Activated T-helper 17 cell treated with anti-CD3 and anti-CD28 coated beads, Interleukin-2, amount 50 U/mL, for 72 hours (primary cell): ENCODE measurements at places on chromosomes 2 and 18.

DNA sequence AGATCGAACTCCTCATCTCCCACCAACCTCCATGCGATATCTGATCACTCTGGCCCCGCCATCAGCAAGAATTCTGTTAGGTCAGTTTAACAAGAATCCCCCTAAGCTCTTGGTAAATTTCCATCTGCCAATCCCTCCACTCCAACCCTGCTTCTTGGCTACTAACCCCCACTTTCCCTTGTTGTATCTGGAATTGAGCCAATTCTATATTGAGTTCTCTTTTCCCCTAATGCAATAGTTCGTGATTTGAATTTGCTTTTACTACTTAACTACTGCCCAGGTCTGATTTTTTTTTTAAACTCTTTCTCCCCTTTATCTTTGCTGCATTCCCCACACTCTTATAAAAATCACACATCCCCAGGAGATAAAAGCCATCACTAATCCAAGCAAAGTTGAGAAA is 159.3 kb upstream of the STK17B start:
- ATAC-seq, result no peak

- no peak for ATAC-seq
Measured at GRCh38 chr2:132797556-132797955, 127.6 kb upstream of the LYPD1 start.

DNA sequence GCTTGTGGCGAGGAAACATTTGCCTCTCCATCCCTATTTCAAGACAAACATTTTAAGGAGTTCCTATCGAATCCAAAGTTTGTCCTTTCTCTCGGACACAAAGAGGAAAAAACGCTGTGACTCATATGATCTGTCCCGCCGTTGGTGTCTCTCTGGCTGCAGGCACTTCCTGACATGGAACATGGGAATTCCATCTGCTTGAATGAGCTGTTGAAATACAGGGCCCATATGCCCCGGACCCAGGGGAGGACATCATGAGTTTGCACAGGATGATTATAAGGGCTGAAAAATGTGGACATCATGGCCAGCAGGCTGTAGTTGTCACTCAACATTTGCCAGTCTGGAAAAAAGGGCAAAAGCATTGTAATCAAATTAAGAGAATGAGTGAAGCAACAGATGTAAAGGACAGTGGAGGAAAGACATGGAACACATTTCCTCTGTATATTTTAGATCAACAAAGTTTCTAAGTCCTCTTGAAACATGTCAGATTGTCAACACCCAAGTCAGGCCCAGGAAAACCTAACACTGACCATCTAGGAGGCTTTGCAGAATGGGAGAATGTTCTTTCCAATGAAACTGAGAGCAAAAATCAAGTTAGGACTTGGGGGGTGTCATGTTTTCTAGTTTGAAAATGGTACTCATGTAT is 103.2 kb upstream of the SMIM21 start:
- ATAC-seq, result no peak

GRCh38 chr2:72350852-72351251 is 203.2 kb upstream of the CYP26B1 start:
- ATAC-seq, result no peak

DNA sequence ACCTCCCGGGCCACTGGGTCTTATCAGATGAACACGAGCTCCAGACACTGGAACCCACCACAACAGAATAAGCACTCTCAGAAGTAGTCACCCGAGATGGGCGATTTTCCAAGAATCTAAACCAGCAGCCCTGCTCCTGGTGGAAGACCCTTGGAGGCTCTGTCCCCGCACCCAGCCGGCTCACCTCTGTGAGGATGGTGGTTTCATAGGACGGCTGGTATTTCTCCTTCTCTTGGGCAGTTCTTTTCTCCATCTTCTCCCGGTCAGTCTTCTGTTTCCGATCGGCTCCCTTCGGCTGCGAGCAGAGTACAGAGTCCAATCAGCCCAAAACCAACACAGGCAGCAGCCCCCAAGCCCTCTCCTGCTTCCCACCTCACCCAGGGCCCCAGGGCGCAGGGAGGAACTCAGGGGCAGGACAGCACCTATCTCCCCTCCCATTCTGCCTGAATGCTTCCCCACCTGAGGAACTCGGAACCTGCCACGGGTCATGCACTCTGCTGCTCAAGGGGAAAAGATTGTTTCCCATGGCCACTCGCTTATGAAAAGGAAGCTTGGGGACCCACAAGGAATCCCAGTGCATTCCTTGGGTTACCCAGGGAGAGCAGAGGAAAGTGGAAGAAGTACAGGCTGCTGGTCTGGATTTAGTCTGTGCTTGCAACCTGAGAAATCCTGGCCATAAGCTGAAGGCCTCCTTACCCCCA is 42.7 kb downstream of the TFCP2L1 start:
- no peak for ATAC-seq

- ATAC-seq, result no peak
Measured at GRCh38 chr2:237540823-237541222, 25.6 kb upstream of the PRLH start.

DNA sequence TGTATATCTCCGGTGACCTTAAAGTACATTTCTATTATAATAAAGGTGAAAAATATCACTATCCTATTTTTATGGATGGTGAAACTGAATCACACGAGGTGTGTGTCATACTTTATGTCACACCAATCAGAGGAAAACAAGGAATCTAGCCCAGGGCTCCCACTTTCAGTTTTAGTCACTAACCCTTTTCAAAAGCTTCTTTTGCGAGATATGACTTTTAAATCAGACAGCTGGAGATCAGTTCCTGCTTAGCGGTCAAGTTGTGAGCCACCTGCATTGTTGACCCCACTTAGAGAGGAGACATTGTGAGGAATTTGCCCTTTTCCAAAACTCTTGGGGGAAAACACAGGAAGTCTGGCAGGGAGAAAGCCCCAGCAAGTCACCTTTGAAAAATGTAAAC is 70.5 kb downstream of the CPS1 start:
- ATAC-seq, result no peak

DNA sequence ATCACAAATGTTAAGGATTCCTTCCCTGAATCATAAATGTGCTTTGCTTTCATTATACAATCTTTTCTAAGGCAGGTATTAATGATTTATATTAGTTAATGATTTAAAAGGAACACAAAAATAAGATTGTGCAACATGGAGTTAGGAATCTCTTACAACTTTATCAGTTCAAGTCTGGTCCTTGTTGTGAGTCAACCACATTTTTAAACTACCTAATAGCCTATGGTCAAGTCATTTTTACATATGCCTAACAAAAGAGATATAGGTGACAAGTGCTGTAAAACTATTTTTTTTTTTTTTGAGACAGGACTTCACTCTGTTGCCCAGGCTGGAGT is 8.2 kb upstream of the INPP1 start:
- ATAC-seq, result no peak

DNA sequence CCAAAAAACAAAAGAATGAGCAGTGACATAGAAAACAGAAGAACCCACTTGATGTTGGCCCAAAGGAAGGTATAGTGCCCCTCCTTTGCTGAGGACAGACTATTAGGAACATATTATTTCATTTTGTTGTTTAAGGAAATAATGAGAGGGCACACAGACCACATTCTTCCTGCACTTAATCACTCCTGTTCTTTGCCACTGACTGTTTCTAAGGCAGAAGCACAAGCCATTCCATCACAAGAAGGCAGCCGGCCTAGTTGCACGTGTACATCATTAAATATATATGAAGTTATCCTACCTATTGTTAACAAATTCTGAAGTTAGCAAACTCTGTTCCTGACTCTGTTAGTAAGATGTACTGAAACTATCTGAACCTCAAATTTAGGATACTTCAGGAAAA is 110.0 kb downstream of the LNPK start:
- no peak for ATAC-seq

GRCh38 chr2:230974096-230974913 is 21.6 kb upstream of the SPATA3 start:
- peak; percentile 93 for ATAC-seq

DNA sequence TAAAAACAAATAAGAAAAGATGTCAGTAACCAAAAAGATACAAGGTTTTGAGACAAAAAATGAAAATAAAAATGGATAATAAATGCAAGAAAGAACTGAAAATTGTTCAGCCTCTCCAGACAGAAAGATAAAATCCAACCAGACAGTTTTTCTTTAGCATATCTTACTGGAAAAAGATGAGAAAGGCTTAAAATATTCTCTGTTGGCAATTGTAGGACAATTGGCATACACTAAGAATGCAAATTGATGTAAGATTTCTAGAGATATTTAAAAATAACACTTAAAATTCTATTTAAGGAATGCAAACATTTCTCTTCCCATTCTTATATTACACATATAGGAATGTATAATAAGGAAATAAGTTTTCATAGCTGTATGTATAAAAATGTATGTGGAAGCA is 590.6 kb downstream of the DSC3 start:
- ATAC-seq, result no peak

DNA sequence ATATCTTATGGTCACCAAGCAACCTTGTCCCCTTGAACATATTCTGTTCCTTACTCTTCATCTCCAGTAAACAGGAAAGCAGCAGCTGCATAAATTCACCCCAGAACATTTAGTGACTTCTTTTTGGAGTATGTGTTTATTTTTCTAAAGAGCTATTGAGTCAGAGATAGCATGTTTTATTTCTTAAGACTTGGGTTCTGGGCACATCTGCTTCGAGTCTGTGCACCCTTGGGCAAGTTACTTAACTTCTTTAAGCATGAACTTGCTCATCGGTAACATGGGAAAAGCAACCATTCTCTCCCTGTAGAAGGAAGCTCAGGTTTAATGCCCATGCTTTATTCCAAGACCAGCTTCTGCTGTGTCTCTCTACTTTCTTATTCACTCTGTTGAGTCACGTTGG is 309.3 kb upstream of the MEX3C start:
- no peak for ATAC-seq

DNA sequence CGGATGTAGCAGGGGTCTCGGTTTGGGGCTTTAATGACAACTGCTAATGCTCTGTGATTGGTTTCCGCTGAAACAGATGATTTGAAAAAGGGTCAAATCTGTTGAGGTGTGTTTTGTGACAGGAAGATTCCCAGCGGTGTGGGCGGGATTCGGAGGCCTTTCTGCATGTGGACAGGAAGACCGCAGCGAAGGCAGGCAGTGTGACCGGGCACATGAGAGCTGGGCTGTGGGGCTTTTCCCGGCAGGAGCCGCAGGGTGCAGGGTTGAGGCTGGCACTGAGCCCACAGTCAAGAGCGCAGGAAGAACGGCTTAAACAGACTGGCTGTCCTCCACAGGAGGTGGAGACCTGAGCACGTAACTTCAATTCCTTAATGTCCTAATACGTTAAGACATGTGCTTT is 180.0 kb upstream of the TPO start:
- ATAC-seq, result no peak

DNA sequence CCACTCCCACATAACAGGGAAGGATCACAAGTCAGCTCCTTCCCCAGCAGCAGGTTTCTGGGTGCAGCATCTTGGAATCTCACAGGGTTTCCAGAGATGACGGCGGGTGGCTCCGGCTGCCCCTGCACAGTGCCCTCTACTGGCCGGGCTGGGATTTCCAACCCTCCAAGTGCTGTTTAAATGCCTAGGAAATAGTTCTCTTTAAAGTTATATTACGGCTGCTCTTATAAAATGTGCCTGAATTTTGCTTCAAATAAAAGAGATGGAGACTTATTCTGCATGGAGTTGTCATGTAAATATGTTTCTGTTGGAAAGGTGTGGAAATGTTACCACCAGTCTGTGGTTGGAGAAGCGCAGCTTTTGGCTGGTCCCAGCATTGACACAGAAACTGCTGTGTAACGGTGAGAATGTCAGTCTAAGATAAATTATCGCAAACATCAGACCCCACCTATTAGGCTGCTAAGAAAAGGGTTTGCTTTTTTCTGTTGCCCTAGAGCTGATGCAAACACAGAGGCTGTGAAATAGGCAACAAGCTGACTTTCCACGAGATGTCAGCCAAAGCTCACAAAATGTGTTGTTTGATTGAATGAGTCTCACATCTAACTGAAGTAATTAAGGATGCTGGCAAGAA is 3.3 kb upstream of the HJURP start:
- no peak for ATAC-seq

GRCh38 chr2:140990416-140990815 is 1140.4 kb downstream of the LRP1B start:
- no peak for ATAC-seq

- ATAC-seq, result no peak
Measured at GRCh38 chr2:3260959-3261358, 116.7 kb downstream of the EIPR1 start.
